ENCODE measurements at places on chromosomes 16 and 17.

DNA sequence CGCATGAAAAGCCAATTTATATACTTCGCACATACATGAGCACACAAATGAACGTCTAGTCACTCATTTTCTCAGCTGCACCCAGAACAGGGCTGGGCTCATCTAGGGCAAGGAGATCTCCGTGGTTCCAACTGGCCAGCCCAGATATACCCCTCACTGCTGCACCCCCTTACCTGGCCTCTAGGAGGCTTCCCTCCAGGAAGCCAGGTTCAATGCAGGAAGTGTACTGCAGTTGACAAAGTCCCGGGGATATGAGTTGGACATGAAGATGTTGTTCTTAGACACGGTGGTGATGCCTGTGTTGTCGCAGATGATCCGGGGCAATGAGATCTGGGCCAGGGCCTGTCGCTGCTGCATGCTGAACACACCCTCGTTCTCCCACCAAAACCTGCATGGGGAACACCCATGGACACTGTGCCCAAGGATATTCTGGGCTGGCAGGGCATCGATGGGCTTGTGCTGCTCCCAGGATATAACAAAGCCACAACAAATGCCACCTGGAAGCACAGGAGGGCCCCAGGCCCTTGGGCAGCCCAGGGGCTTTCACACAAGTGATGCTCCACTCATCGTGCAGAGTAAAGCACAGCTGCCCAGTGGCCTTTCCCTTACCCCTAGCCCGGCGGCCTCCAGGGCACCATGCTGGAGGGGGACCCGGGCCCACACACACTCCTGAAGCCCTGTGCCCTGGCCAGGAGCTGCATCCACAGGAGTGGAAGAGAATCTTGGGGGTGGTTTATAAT is 10.1 kb downstream of the MPO start:
- no peak for DNase-seq

DNA sequence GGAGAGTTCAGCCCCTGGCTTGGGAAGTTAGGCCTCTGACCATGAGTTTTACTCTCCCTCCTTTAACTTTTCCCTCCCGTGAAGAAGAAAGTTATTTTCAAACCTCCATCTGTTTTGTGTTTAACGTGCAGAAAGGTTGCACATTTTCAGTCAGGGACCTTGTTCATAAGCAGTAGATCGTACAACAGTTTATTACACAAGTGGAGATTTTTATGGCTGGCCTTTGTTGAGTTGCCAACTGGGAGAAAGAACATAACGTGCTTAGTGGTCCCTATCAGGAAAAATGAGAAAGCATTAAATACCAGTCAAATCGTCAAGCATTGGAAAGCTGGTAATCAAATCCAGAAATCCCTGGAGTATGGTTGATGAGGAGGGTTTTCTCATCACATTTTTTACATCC is 117.9 kb upstream of the MYOCD start:
- no peak for DNase-seq

DNA sequence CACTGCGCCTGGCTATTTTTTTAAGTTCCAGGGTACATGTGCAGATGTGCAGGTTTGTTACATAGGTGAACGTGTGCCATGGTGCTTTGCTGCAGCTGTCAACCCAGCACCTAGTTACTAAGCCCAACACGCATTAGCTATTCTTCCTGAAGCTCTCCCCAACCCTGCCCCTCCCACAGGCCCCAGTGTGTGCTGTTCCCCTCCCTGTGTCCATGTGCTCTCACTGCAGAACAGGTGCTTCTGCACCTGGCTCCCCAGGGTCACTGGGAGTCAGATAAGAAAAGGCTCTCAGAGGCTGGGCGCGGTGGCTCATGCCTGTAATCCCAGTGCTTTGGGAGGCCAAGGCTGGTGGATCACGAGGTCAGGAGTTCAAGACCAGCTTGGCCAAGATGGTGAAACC is 6.2 kb downstream of the HASPIN start:
- no peak for DNase-seq

- DNase-seq: peak; percentile 86
These were observed 19.9 kb downstream of the CLEC16A start for GRCh38 chr16:10964039-10964890.

- no peak for DNase-seq
These were observed 4.1 kb downstream of the DDX5 start for GRCh38 chr17:64502021-64502420.

DNA sequence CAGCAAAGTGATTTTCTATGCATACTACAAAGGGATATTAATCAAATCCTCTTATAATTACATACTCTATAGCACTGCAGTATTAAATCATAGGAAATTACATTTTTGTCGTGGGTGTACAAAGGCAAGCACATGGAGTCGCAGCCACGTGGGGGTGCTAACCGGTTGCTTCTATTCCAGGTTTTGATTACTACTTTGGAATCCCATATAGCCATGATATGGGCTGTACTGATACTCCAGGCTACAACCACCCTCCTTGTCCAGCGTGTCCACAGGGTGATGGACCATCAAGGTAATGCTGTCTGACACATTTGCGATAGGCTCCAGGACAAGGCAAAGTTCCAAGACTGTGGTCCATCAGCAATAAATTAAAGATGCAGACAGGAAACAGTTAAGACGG is 60.1 kb downstream of the ARSG start:
- DNase-seq: no peak

GRCh38 chr16:53886482-53887378 is 182.8 kb downstream of the FTO start:
- no peak for DNase-seq

- no peak for DNase-seq
These were observed 210.3 kb downstream of the SNX29 start for GRCh38 chr16:12186774-12187335.

DNA sequence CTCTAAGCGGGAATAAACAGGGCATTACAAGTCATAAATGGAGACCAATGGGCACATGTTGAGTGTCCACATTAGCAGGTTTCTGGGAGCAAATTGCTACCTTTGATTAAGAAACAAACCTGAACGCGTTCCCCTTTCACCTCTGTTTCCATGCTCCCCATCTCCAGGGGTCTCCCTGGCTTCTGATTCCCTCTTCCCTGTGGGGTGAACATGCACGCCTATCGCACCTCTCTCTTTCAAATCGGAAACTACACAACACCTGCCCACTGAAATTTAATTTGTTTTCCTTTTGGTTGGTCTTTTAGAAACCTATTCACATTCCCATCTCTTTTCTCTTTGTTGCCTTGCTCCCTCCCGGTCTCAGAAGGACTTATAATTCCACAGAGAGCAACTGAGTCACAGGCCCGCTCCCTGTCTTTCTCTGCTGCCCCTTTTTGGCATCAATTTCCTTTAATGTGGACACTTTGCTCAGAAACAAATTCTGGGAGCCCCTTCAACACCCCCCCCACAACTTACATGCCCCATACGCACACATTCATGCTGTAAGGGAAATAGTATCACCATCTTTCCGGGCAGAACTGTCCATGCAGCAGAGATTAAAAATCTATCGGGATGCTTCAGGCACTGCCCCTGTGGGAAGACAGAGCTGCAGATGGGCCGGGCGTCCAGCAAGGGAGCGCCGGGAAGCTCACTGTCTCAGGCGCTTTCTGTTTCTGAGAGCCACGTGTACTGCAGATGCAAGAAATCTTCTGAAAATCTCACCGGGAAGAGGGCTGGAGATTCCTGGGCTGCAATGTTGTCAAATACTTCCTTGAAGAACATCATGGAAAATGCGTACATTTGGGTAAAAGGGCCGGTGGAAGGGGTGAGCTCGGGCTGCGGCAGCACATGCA is 7.2 kb upstream of the FOXF1 start:
- no peak for DNase-seq

GRCh38 chr17:41589301-41589700 is 2.6 kb upstream of the KRT14 start:
- DNase-seq: no peak

DNA sequence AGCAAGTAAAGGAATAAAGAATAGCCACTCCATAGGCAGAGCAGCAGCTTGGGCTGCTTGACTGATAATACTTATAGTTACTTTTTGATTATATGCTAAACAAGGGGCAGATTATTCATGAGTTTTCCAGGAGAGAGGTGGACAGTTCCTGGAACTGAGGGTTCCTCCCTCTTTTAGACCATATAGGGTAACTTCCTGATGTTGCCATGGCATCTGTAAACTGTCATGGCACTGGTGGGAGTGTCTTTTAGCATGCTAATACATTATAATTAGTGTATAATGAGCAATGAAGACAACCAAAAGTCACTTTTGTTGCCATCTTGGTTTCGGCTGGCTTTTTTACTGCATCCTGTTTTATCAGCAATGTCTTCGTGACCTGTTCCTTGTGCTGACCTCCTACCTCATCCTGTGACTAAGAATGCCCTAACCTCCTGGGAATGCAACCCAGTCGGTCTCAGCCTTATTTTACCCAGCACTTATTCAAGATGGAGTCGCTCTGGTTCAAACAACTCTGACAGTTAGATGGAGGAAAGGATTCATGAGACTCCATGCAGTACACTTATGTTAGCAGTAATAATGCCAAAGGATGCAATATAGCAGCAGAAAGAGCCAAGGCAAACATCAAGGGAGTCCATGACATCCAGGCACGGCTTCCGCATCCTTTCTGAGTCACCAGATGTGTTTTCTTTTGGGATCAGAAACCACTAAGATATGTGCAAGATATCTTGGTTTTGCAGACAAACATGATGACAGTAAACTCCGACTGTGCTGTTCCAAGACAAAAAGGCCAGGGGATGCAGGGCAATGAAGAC is 55.8 kb upstream of the B4GALNT2 start:
- no peak for DNase-seq

DNA sequence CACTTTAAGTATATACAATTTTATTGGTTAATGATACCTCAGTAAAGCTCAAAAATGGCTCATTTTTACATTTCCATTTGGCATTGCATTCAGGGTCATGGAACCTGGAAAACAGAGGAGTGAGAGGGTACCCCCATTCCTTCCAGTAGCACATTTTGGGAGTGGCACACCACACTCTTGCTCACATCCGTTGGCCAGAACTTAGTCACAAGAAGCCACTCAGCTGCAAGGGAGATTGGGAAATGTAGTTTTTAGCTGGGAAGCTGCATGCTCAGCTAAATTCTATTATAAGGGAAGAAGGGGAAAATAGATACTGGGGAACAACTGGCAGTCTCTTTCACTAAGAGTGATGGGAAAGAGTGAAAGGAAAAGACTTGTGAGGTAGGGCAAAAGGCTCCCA is 102.5 kb upstream of the TMEM97 start:
- DNase-seq: no peak

GRCh38 chr16:81994485-81994884 is 16.8 kb downstream of the SDR42E1 start:
- no peak for DNase-seq

- no peak for DNase-seq
These were observed 77.1 kb downstream of the ELAC2 start for GRCh38 chr17:12940699-12941098.

DNA sequence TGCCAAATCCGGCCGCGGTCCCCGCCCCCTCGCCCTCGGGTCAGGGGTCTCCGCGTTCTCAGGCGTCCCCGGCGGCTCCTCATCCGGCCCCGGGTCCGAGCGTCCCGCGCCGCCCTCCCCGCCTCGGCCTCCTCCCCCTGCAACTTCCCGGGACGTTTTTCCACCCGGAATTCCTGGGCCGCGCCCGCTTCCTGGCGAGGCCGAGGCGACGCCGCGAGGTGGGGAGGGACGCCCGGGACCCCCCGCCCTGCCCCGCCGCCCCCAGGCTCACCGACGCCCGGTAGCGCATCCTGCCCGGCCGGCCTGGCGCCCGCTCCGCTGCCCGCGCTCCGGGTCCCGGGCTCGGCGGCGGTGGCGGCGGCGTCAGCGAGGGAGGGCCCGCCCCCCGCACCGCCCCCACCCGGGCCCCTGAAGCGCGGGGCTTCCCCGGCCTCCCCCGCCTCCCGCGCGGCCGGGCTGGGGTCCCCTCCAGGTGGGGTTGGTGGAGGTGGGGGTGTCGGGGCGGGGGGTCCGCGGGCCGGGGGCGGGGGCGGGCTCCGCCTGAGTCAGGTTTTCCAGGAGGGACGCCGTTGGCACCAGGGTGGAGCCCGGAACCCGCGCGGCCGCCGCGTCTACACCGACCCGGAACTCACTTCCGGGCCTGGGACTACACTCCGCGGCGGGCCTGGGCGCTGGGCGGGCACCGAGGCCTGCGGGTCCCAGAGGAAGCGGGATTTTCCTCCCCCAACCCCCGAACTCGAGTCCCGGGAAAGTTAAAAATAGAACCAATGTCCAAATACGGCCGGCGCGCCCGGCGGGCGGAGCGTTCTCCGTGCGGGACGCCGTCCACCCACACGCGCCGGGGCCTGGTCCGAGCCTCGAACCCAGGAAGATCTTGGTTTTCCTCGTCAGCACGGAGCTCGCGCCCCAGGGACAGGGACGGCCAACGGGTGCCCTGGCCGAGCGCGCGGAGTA is 6.8 kb downstream of the MYO1C start:
- no peak for DNase-seq

- DNase-seq: peak; percentile 71
These were observed 23.8 kb downstream of the SPHK1 start for GRCh38 chr17:76408037-76408849.

GRCh38 chr16:81779536-81780320 is 637 bp downstream of the PLCG2 start:
- no peak for DNase-seq

DNA sequence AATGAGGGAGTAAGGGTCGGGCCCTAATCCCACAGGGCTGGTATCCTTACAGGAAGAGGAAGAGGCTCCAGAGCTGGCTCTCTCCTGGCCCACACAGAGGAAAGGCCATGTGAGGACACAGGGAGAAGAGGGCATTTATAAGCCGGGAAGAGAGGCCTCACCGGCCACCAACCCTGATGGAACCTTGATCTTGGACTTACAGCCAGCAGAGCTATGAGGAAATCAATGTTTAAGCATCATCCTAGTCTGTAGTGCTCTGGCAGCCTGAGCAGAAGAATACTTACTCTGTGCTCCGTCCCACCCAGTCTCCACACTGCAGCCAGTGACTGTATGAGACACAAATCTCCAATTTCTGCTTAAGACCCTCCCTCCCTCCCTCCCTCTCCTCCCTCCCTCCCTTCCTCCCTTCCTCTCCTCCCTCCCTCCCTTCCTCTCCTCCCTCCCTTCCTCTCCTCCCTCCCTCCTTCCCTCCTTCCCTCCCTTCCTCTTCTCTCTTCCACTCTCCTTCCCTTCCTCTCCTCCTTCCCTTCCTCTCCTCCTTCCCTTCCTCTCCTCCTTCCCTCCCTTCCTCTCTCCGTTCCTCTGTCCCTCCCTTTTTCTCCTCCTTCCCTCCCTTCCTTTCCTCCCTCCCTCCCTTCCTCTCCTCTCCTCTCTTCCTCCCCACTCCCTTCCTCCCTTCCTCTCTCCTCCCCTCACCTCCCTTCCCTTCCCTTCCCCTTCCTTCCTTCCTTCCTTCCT is 8.9 kb upstream of the TMEM220 start:
- no peak for DNase-seq
